ENCODE measurements at places on chromosomes 7 and 10.
A peak's percentile ranks its signal among the peaks of the same experiment; 100 is the strongest.

DNA sequence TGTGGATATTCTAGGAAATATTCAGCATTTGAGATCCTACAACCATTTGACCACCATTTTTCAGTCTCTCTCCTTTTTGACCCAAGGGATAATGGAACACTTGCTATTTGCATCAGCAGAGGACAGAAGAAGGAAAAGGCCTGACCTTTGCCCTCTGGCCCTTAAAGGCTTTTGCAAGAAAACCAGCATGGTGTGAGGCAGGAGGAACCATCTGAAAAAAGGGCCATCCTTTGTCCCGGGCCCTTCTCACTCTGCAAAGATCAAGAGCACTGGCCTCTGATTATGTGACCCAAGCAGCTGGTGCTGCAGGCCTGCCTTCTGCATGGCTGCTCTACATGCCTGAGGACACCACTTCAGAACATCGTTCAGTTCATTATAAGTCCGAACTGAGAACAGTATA, 133.3 kb upstream of the STK17A start:
- no peak for DNase-seq

- DNase-seq = no peak
Observed at GRCh38 chr7:151231080-151231479, 1.2 kb upstream of the CHPF2 start.

DNA sequence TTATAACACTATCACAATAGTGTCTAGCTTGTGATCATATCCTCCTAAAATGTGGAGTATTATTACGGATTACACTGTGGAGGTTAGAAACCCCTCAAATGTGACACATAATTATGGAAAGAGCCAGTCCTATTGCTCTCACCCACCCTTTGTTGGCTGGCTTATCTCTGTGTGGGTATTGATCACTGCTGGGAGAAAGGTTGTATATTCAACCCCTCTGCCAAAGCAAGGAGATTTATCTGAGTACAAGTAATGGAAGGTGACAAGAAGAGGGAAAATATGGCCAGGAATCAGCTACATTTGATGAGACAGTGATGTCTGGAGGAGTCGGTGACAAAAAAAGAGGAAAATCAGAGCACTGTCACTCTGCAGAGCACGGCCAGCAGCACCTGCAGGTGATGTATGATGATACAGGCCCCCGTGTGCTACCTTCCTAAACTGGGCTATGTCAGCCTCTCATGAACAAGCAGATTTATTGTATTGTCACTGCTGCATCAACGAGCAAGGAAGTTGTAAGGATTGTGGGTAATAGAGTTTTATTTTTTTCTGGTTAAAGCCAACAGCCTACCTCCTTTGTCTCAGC, 235.3 kb downstream of the PHF14 start:
- no peak for DNase-seq

DNA sequence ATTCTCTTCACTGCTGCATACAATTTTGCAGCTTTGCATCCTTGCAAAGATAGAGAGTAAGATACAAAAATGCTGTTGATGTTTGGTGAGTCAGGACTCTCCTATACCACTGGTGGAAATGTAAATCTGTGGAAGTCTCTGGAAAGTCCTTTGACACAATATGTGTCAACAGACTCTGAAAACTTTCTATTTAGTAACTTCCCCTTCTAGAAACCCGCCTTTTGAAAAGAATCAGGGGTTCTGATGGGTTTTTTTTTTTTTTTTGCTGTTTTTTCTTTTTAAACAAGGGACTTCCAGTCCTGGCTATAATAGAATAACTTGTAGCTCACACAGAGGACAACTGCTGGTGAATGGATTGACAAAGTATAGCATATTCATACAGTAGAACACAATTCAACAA, 16.4 kb downstream of the NOD1 start:
- no peak for DNase-seq

GRCh38 chr10:82796510-82796909, 921.5 kb downstream of the NRG3 start:
- no peak for DNase-seq

GRCh38 chr7:39304178-39304577, 262.0 kb upstream of the YAE1 start:
- DNase-seq = no peak

DNA sequence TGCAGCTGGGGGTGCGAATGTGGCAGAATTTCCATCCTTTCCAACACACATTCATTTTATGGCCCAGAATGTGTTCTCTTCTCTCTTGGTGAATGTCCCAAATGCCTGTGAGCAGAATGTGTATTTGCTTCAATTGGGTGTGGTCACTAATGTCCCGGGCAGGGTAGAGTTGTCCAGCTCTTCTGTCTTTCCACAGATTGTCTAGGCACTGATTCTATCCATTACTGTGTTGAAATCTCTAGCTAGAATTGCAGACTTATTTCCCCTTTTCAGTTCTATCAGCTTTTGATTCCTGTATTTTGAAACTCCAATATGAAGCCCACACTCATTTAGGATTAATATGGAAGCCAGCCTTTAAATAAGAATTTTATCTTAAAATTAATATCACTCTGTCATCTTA, 14.0 kb upstream of the AKR1E2 start:
- no peak for DNase-seq

GRCh38 chr10:80199828-80200227, 5.5 kb downstream of the ANXA11 start:
- no peak for DNase-seq

GRCh38 chr10:129323879-129324278, 143.2 kb upstream of the MGMT start:
- no peak for DNase-seq

GRCh38 chr7:98981701-98982100, 103.4 kb downstream of the TRRAP start:
- DNase-seq = no peak

GRCh38 chr7:15167912-15168311, 265.4 kb upstream of the DGKB start:
- DNase-seq = peak; percentile 51

DNA sequence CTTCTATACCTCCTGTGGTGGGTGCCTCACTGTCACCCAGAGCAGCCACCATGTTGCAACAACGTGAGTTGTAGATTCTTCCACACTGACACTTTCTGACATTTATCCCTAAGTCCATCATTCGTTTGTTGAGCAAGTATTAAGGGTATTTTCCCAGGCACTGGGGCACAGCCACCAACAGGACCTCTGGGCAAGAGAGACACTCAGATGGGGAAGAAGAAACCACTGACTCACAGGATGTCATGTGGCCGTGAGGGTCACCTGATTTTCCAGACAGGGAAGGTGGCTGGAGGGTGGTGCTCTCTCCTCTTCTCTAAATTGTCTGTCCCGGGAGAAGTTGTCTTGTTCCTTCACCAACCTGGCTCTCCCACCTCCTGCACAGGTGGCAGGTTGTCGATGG, 51.7 kb upstream of the PPIF start:
- DNase-seq = no peak

DNA sequence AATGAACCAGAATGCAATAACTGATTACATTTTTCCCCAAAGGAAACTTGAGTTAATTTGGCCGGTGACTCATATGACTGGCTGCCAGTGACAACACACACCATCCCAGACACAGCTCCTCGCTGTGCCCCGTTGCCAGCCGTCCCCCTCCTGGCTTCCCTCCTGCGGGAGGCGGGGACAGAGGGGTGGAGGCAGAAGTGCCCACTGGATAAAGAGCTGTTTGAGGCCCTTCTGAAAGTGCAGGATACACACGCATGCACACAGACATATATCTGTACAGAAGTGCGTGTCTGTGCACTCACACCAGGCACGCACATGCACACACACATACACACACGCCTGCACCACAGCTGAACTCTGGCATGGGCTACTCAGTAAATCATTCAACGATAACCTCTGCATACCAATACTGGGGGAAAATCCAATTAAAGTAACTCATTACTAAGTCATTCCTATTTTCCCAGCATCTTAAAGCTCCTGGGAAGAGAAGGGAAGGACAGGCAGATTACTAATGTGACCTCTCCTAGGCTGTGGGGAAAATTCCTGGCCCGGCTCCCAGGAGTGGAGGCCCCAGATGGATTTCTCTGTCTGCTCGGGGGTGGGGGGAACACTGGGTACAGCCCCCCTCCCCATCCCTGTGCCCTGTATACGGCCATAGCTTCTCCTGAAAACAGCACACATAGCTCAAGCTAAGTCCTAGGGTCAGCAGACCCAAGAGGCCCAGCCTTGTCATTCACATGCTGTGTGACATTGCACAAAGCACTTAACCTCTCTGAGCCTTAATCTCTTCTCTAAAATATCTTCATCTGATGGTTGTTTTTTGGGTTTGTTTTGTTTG, 52.3 kb upstream of the MYL10 start:
- DNase-seq = no peak

DNA sequence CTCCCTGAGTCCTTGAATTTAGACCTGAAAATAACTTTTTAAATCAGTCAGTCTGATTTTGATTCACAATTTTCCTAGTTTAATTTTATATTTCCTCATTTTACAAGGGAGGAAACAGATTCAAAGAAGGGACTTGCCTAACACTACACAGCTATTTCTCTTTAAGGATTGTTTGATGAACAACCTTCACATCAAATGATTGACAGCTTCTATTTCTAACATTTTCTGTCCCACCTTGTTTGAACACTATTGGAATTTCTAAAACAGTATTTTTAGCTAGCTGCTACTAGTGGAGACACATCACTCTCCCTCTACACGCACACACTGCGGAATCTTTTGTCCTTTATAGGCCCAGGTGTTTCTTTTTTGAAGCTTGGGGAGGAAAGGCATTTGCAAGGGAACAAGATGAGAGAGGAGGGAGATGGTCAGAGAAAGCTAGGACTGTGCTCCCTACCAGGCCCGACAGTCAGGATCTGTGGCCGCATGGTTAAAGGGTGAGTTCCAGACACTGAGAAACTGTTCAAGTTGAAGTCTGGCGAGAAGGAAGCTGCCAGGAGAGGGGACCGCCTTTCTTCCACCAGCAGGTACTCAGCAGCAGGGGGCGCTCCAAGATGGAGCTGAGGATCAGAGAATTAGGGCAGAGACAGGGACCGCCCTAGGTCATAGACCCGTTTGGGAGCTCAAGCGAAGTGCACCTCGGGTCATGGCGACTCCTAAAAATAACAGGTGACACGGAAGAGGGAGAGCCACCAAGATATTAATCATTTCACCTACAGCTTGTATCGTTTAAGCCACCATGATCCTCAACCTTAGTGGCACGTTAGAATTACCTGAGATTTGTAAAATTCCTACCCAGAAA, 49.7 kb downstream of the DNAJC12 start:
- DNase-seq = no peak

DNA sequence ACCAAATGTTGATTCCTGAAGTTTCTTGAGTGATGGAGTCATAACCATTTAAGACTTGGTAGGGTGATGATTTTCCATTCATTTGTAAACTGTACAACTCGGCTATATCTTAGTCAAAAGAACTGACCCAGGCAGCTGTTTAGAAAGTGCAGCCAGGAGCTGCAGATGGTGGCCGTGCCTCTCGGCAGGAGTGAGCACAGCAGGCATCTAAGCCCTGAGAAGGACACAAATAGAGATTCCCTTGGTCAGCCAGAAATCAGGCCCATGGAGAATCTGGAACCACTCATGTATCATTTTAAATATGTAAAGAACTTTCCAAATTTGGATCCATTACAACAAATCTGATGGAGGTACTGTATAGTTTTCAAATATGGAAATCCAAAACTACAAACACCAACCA, 177.0 kb upstream of the AKR1E2 start:
- no peak for DNase-seq

GRCh38 chr7:145779140-145779539, 337.5 kb upstream of the CNTNAP2 start:
- no peak for DNase-seq

GRCh38 chr10:30553018-30553625, 76.4 kb downstream of the LYZL2 start:
- no peak for DNase-seq

DNA sequence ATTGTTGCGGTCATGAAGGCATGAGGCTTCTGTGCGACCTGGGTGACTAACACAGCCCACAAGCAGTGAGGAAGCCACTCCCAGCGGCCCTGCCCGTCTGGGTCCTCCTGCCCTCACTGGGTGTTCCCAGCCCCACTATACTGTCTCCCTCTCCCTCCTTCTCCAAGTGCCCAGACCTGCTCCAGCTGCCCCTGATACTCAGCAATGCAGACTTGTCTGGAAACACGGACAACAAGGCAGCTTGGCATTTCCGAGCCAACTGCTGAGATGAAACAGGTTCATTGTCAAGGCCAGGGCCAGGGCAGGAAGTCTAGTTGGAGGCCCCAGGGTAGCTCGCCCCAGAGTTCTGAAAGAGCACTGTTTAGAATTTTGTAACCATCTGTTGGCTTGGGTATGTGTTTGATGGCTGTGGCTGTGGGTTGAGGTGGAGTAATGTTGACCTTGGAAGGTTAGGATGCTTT, 95.7 kb downstream of the RBM20 start:
- no peak for DNase-seq

- DNase-seq = no peak
Observed at GRCh38 chr7:147245274-147245673, 1128.7 kb downstream of the CNTNAP2 start.

GRCh38 chr10:14474656-14475055, 143.9 kb upstream of the FRMD4A start:
- no peak for DNase-seq

- DNase-seq = no peak
Observed at GRCh38 chr7:74522281-74522905, 68.7 kb downstream of the GTF2IRD1 start.

DNA sequence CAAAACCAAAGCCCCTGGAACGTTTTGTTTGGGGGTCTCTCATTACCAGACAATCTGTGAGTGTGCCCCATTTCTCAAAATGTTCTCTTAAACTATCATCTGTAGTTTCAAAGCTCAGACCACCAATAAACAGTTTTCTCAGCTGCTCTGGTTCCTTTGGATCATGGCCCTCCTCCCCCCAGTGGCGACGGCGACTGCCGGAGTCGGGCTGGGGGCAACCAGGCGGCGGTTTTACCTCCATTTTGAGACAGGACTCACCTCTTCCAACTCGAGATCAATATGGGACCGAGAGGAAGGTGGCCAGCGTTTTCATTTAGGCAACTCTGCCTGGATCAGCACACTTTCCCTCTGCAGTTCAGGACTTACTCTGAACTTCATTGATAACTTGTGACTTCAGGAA, 141.5 kb upstream of the ZNF32 start:
- DNase-seq = no peak

- no peak for DNase-seq
Observed at GRCh38 chr10:14855453-14855852, 17.3 kb downstream of the HSPA14 start.

- peak; percentile 25 for DNase-seq
Observed at GRCh38 chr7:148575640-148576411, 14.7 kb upstream of the C7orf33 start.

All from DMS153 (cell line).